Cortex of kidney (tissue), 1 donor: ENCODE measurements at places on chromosomes 2 and 18.

DNA sequence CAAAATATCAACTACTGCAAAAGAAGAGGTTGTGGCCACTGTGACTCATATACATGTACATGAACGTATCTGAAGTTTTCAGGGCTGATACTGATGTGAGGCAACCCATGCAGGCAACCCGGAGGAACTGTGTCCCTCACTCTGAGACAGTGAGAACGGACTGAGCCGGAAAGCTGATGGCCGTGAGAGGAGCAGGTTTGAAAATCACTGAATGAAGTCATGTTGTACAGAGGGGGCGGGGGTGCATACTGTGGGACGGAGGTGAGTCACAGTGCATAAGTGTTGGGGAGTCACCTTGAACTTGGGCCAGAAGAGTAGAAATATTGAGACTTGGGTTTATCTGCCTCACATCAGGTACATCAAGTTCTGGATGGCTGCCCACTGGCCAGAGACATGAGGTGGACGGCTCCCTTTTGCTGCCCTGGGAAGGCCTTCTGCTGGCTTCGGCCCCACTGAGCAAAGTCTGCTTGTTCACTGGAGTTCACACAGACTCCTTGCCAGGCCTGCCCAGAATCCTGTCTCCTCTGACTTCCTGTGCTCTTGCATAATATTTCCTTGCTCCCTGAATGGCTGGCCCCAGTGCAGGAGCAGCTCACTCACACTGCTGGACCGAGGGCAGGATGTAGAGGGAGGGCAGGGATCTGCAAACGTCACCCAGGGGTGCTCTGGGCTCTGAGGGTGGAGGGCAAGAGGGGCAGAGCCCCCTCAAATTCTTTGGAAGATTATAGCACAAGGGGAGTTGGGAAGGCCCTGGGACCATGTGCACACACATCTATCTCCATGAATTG is 18.1 kb downstream of the EPAS1 start:
- DNase-seq: no peak

DNA sequence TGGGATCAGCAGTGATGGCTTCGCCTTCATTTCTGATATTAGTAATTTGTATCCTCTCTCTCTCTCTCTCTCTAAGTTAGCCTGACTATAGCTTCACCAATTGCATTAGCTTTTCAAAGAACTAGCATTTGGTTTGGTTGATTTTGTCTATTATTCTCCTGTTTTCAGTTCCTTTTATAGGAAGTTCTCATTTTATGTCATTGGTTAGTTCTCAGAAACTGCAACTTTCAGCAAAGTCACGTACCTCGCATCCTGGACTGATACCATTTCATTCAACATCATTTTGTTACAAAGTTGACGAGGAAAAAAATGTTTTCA is 450.8 kb downstream of the EIPR1 start:
- no peak for DNase-seq

DNA sequence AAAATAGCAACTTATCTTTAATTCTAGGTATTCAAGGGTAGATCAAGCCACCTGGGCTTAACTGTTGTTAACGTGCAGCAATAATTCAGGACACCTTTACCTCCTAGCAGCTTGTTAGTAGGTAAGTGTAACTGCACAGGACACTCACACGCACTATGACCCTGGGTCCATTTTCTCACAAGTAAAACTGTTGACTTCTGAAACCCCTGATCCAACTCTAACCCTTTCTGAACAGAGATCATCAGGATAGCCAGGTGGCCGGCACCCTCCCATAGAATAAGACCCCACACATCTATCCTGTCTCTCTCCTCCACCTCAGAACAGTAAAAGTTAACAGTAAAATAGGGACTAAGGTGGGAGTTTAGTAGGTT is 610 bp downstream of the SPC25 start:
- no peak for DNase-seq

DNA sequence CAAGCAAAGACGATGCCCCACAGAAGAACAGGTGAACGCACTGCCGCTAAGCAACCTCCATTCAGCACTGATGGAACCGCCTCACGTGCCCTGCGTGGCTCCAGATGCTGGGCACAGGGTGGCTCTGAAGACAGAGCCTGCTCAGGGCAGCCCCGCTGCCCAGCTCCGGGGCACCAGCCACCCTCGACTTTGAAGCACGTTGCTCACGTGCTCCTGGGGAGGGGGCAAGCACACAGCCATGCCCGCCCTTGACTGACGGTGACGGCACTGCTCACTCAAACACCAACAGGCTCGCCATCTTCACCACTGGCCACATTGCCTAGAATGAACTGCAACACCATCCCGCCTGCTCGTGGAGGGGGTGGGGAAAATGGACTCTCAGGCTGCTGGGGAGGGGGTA is 251.3 kb downstream of the HDAC4 start:
- no peak for DNase-seq

GRCh38 chr2:238320648-238321281 is 447 bp downstream of the TRAF3IP1 start:
- no peak for DNase-seq

- no peak for DNase-seq
Observed at GRCh38 chr2:69464575-69464974, 27.3 kb upstream of the NFU1 start.

DNA sequence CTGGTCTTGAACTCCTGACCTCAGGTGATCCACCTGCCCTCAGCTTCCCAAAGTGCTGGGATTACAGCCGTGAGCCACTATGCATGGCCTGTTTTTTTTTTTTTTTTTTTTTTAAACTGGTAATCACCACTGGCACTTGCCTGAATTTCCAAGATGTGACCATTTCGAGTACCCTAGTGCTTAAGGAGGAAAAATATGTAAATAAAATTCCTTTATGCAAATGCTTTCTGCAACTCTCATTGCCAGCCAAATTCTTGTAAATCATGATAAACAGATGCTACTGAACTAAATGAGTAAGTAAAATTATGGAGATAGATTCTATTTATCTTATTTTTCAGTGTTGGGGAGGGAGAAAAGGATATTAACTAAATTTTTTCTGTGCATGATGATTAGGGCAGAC is 18.6 kb downstream of the CDCA7 start:
- DNase-seq: no peak

GRCh38 chr18:62366992-62367391 is 41.9 kb downstream of the TNFRSF11A start:
- no peak for DNase-seq

DNA sequence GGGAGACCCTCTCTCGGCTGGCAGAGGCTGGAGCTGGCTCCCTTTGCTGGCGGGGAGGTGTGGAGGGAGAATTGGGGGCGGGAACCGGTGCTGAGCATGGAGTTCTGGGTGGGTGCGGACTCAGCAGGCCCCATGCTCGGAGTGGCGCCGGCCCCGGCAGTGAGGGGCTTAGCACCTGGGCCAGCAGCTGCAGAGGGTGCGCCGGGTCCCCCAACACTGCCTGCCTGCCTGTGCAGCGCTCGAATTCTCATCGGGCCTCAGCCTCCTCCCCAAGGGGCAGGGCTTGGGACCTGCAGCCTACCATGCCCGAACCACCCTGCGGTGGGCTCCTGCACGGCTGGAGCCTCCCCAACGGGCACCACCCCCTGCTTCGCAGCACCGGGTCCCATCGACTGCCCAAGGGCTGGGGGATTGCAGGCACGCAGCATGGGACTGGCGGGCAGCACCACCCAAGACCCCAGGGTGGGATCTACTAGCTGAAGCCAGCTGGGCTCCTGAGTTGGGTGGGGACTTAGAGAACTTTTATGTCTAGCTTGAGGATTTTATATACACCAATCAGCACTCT is 129.8 kb downstream of the LRRC30 start:
- no peak for DNase-seq

GRCh38 chr2:108853421-108853820 is 66.8 kb downstream of the CCDC138 start:
- DNase-seq: no peak

DNA sequence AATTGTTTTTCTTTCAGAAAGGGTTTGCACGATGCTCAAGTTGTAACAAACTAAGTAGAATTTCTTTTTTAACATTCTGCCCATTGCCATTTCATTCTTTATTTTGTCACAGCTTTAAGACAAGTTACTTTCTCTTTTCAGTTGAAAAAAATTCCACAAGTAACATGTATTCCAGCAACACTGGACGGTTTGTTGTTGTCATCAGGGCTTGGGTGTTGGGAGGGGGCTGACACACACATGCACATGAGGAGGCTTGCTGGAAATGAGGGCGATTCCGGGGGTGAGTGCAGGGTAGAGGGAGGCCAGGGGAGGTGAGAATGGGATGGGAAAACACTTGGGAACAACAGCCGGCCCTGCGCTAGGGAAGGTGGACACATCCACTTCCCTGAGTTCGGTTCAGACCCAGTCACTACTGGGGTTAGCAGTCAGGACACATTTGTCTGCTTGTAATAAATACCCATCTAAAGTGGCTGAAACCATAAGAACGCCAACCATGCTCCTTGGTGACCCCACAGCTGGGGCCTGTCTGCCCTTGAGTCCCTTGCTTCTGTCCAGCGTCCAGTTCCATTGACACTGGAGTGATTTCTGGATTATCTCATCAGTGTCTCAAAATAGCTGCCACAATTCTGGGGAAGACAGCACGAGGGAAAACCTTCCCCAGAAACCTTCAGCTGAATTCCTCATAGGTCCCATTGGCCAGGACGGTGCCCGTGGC is 141.8 kb upstream of the BCL2L11 start:
- DNase-seq: no peak

GRCh38 chr2:223056701-223057418 is 4.9 kb downstream of the KCNE4 start:
- DNase-seq: no peak

DNA sequence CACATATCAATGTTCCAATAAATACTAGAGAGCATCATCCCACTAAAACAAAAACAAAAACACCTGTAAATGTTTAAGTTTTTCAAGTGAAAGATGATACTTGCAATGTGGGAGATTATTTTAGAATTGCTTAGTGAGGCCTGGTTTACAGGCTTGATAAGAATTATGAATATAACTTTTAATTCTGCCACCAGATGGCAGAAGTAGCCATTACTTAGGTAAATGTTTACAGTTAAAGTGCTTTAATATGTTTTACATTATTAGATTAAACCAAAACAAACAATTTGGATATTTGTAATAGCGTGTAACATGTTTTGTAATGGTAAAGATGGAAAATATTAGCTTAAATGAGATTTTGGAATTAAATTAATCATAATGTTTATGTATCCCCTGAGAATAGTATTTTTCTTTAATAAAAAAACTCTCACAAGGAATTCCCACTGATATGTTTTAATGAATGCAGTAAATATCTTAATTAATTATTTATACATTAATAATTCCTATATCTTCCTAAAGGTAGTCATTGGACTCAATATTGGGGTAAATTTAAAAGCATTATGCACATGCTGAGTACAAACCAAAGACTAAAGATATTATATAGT is 522.0 kb downstream of the SPAG16 start:
- no peak for DNase-seq

DNA sequence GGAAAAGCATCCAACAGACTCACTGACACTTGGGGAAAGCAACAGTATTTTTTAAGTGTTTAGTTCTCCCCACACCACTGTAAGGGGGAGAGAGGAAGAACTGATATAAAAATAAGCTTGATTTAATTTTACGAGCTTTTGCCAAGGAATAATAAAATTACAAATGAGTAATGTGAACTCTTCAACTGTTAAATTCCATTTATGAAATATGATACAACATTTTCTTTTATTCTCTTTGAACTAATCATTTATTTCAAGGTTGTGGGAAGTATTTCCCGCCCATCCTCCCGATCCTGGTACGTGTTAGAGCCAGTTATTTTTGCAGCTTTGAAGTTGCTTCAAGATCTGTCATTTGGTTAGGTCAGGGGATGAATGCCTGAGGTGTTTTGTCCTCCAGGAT is 35.2 kb downstream of the WDPCP start:
- no peak for DNase-seq

- no peak for DNase-seq
Observed at GRCh38 chr2:240760121-240760520, 59.9 kb downstream of the KIF1A start.

DNA sequence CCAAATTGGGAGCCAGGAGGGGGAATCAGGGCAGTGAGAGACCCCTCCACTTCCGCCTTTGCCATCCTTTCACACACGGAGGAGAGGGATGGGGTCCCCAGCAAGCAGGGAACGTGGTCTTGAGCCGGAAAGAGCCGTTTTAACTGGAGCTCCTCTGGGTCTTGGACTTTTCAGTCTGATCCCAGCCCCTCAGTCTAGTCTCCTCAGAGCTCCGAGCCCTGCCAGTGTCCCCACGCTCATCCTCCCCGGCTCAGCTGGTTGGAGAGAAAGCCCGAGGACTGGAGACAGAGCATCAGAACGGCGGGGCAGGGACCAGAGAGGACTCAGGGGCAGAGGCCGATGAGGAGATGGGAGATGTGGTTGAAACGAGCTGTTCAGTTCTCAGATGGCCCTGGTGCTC is 26.1 kb upstream of the OTOF start:
- DNase-seq: no peak

- DNase-seq: no peak
Observed at GRCh38 chr2:72137498-72138010, 10.1 kb downstream of the CYP26B1 start.

- DNase-seq: no peak
Observed at GRCh38 chr2:202113571-202114142, 40.6 kb downstream of the KIAA2012 start.

- no peak for DNase-seq
Observed at GRCh38 chr2:175363699-175364098, 182.2 kb upstream of the ATP5MC3 start.

- DNase-seq: no peak
Observed at GRCh38 chr2:238131761-238132462, 6.6 kb upstream of the KLHL30 start.

DNA sequence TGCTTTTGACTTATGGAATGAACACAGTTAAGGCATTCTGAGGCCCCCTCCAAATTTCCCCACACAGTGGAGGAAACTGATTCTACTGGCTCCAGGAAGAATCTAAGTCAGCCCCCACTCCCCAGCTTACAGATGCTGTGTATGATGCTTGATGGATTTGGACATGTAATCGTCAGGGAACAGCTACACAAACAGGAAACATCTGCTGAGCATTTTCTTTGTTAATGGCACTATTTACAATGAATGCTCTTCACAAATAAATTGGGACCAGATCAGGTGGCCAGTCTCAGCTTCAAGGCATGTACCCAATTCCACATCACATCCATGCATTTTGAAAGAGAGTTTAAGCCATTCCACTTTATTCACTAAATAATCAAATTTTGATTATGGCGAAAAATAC is 562.3 kb downstream of the SOX11 start:
- DNase-seq: no peak

GRCh38 chr2:110995911-110996310 is 124.8 kb upstream of the BCL2L11 start:
- DNase-seq: no peak

DNA sequence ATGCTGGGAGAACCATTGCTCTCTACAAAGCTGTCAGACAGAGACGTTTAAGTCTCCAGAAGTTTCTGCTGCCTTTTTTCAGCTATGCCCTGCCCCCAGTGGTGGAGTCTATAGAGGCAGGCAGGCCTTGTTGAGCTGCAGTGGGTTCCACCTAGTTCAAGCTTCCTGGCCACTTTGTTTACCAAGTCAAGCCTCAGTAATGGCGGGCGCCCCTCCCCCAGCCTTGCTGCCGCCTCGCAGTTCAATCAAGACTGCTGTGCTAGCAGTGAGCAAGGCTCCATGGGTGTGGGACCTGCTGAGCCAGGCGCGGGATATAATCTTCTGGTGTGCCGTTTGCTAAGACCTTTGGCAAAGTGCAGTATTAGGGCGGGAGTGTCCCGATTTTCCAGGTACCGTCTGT is 52.7 kb upstream of the SCYGR2 start:
- no peak for DNase-seq

- no peak for DNase-seq
Observed at GRCh38 chr18:13323186-13323585, 104.6 kb downstream of the LDLRAD4 start.

- DNase-seq: no peak
Observed at GRCh38 chr2:238502956-238503791, 76.4 kb downstream of the ASB1 start.

- DNase-seq: no peak
Observed at GRCh38 chr2:98569197-98569793, 39.0 kb downstream of the COA5 start.
